ENCODE measurements at places on chromosomes 5 and 9.

DNA sequence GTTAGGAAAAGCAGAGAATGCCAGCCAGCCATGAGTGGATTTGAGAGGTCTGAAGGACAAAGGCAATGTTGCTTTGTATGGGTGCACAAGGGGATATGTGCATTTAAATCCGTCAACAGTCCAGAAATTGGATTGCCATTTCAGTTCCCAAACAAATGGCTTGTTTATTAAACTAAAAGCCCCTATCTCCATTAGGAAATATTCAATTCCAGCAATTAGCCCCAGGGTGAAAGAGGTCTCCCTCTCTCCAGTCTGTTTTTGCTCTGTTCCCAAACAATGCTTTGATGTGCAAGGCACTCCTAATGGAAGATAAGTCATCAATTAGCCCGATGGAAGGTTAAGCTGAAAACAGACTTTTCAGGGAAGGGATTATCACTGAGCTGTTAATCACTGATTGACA is 101.3 kb downstream of the C9orf152 start:
- DNase-seq = no peak

DNA sequence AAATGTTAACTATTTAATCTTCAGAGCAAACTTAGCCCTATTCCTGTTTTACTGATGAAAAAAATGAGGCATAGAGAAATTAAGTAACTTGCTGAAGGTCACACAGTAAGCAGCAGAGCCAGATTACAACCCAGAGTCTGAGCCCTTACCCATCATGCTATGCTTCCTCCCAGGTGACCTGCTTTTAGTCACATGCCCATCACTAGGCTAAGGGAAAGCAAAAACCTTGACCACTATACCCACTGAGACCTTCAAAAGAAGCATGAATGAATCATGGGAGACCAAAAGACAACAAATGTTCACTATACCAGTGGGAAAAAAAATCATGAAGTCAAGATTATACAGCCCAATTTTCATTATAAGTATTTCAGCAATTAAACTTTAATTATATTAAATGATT is 5.3 kb upstream of the HAUS6 start:
- no peak for DNase-seq

DNA sequence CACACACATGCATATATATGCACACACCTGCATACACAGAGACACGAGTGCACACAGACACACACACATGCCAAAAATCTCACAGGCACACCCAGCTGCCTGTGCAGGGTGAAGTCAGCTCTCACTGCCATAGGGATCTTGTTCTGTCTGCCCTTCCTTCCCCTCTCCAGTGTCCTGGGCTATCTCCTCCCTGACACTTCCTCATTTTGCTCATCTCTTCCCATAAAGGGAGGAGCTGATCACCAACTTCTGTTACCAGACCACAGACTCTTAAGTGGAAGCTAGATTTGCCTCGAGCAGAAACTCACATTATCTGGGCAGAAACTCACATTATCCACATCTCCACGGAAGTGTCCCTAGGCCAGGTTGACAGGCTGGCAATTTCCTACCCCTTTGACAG is 28.7 kb downstream of the LCP2 start:
- DNase-seq = no peak

DNA sequence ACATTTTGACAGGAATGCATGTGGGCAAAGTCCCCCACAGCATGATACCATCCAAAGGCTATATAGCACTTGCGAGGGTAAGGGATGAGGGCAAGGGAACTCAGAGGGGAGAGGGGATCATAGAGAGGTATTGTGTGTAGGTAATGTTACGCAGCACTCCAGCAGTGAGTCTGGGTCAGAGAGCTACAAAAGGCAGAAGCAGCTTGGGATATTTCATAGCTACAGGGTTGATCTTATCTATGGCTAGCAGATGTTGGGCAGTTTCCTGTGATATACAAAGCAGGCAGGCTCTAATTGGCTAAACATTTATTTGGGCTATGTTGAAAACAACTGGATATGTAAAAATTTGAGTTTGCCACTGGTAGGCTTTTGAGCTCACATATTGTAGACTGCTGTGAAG is 17.8 kb upstream of the SLCO4C1 start:
- no peak for DNase-seq

GRCh38 chr9:89165880-89166279 is 12.7 kb downstream of the SHC3 start:
- DNase-seq = no peak

DNA sequence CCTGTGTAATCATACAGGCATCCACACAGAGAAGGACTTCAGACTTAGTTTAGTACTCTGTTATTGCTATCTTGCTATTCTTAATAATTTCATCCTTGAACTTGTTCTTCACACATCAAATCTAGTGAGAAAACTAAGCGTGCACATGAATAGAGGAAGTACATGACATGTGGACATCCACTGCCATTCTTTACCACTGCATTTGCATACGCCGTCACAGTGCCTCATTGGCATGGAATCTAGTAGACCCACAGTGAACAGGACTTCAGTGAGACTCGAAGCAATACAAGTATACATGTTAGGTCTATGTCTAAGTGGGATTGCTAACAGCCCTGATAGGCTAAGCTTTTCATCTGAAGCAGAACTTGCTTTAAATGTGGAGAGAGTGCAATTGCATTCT is 592.1 kb downstream of the TLE4 start:
- no peak for DNase-seq

GRCh38 chr9:86660146-86660943 is 287.0 kb downstream of the GAS1 start:
- DNase-seq = no peak

DNA sequence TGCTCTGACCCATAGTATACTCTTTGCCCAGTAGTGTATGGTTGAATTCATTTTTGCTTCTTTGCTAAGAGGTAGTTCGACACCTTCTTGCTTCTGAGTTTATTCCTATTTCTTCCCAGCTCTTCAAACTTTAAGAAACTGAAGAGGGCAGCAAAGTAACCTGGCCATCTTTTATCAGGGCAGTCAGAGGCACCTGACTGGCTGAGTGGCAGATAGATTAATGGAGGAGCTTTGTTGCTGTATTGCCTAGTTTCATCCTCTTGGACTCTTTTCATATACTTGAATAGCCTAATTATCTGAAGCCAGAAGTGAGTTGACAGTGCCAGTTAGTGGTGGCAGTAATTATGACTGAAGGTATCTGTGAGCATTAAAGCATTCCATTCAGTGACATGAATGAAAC is 82.5 kb downstream of the UHRF2 start:
- no peak for DNase-seq

GRCh38 chr9:14797435-14797834 is 74.9 kb upstream of the CER1 start:
- no peak for DNase-seq

DNA sequence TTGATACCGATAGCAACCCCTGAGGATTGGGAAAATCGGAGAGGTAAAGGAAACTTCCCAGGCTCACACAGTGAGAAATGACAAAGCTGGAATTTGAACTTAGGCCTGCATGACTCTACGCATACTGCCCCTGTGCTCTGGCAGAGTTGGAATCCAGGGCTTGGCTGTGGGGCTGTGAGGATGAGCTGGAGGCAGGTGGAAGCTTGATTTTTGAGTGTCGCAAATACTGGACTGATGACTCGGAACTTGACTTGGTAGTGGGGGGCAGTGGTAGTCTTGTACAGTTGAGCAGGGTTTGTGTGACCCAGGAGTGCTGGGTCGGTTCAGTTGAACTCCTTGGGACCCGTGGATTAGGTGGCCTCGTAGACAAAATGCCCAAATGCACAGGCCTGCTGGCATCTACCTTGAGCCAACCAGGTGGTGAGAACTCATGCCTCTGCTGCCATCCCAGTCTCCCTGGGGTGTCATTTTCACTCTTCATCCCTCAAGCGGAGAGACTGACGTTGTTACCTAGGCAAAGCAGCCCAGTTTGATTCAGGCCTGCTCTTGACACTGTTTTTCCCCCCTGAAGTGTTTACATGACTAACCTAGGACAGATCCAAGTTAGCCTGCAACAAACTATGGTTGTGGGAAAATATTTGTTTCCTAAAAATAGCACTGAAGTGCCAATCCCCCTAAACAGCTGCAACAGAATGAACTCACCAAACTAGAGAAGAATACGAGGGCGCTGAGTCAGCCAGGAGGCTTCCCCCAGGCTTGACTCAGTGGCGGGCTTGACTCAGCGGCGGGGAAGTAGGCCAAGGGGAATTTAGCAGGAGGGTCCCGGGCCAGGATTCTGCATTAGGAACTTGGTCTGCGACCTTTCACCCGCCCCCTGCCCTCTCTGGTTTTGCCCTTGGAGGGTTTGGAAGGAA is 45.7 kb upstream of the ORM1 start:
- no peak for DNase-seq

- no peak for DNase-seq
Measured at GRCh38 chr5:53515988-53516387, 35.6 kb downstream of the FST start.

GRCh38 chr9:126611592-126612325 is 2.0 kb upstream of the LMX1B start:
- DNase-seq = peak; percentile 64

DNA sequence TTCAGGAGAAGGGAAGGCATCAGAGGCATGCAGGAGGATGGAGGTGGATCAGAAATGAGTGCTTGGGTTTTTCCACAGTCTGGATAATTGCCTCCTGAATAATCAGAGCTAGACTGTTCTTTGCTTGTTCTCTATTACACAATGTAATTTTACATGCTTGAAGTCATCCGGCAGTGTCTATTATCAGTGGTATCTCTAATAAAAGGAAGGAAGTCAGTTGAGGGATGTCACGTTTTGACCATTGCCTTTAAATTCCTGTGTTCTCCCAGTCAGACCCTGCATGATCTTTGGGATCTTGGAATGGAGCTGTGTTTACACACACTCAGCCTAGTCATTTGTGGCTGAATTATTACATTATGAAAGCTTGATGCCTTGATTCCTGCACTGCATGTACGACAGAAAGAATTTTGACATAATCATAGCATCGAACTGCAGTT is 91.0 kb downstream of the PDE8B start:
- DNase-seq = no peak

- DNase-seq = no peak
Measured at GRCh38 chr5:139104577-139105276, 93.4 kb downstream of the SIL1 start.

GRCh38 chr9:16414451-16414850 is 456.0 kb downstream of the BNC2 start:
- no peak for DNase-seq

DNA sequence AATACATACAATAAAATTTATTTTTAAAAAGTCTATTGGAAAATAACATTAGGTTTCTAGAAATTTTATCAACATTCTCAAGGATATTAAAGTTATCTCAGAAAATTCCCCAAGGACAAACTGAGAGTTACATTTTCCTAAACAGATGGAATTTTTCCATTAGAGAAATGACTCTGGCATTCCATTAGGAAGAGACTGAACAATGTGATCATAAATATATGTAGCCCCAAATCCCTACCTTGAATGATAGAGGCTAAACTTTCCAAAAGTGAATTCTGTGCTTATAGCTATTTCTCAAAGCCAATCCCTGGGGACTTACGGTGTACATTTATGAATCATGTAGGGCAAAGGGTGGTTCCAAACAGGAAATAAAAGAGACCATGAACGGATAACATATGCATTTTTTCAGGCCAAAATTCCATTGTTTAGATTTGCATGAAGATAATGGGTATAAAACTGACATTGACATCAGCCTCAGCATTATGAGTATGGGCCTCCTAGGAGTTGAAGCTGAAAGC is 1181.0 kb upstream of the DMAC1 start:
- DNase-seq = no peak

GRCh38 chr5:170470808-170471404 is 32.9 kb upstream of the KCNIP1 start:
- no peak for DNase-seq

DNA sequence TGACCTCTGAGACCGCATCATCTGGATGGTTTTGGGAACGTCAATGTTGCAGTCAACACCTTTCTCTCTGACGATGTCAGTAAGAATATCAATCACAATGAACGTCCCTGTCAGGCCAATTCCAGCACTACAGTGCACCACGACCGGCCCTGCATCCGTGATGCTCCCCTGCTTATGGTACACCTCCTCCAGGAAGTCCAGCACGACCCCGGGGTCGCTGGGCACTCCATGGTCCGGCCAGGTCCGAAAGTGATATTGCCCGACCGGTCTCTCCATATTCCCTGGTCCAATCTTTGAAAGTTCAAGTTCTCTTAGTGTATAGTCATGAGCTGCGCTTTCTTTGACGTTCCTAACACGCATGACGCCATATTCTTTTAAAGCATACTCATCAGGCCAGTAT is 203.6 kb upstream of the PRDM9 start:
- no peak for DNase-seq

GRCh38 chr5:178476972-178477754 is 113.0 kb downstream of the COL23A1 start:
- DNase-seq = no peak

GRCh38 chr5:17103461-17103860 is 114.0 kb upstream of the BASP1 start:
- no peak for DNase-seq

DNA sequence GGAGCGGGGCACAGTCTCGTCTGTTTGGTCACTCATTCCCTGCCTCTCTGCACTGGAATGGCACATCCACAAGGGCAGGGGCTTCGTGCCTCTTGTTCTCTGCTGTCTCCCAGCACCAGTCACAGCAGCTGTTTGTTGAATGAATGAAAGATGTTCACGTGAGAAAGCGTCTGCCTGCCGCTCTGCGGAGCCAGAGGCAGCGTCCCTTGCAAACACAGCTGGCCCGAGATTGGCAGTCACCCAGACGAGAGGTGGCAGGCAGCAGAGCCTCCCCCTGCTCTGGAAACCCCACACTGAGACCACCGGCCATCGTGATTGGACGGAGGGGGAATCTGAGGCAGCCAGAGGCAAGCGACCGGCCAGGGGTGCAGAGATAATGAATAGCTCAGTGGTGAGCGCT is 6.0 kb upstream of the FAM163B start:
- no peak for DNase-seq

- no peak for DNase-seq
Measured at GRCh38 chr5:77168161-77168878, 42.2 kb upstream of the PDE8B start.

GRCh38 chr5:111762895-111763294 is 5.9 kb upstream of the NREP start:
- no peak for DNase-seq

DNA sequence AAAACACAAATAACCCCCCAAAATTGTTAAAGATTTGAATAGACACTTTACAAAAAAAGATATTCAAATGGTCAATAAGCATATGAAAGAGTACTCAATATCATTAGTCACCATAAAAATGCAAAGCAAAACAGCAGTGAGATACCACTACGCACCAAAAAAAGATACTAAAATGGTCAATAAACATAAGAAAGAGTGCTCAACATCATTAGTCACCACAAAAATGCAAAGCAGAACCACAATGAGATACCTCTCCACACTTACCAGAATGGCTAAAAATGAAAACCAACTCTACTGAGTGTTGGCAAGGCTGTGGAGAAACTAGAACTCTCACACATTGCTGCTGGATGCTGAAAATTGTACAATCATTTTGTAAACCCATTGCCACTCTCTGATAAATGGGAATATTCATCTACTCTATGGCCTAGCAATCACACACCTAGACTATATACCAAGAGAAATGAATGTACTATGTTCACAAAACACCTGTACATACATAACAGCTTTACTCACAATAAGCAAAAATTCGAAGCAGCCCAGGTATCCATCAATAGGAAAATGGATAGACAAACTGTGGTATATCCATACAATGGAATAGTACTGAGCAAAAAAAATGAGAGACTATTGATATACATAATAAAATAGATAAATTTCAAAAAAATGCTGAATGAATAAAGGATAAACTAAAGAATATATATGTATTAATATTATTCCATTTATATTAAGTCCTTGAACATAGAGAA is 205.0 kb upstream of the DAPK1 start:
- no peak for DNase-seq

GRCh38 chr5:180367300-180367699 is 14.2 kb upstream of the GFPT2 start:
- no peak for DNase-seq

- no peak for DNase-seq
Measured at GRCh38 chr5:137218896-137219295, 280.2 kb downstream of the SPOCK1 start.

Data from stimulated activated CD4-positive, alpha-beta T cell treated with anti-CD3 and anti-CD28 coated beads, Interleukin-1b, Interleukin-23, amount 100 ng/mL, for 1 hour (primary cell).